Stimulated activated CD4-positive, alpha-beta T cell treated with anti-CD3 and anti-CD28 coated beads, Interleukin-12 subunit alpha, Interleukin-12 subunit beta, amount 100 ng/mL, for 24 hours (primary cell): ENCODE measurements at places on chromosomes 6 and 20.

GRCh38 chr6:169807699-169808607 is 56.5 kb downstream of the ERMARD start:
- DNase-seq = no peak

GRCh38 chr20:57947421-57948179 is 237.8 kb upstream of the PMEPA1 start:
- DNase-seq = no peak

DNA sequence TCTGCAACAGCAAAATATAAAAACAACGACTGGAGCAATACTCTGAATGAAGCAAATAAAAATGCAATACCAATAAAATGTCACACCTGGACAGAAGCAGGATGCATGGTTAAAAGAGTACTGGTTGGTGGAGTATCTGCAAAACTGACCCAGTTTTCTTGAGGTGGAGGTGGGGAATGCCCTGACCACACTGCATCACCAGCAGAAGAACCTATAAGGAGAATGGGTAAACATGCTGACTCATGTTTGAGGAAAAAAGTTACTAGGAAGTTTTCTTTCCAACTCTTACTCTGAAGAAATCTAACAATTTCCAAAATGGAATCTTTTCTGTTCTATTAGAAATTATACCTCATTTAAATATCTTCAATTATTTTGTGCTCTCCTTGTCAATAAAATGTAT is 43.6 kb downstream of the REPS1 start:
- DNase-seq = no peak

DNA sequence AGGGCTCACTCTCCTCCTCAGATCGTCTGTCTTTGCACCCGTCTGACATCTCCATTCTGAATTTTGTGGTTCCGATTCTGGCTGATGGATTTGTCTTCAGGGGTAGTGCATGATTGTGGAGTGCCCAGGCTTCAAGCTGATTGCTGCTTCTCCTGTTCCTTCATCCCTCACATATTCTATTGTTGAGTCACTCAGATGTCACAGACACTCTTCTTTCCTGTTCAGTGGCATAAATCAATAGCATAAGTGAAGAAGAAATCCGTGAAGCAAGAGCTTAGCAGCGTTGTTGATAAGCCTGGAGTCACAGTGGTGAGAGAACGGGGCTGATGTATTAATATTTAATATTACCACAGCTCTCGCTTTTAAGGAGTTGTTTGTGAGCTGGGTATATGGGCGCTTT is 152.5 kb downstream of the MTHFD1L start:
- no peak for DNase-seq

- no peak for DNase-seq
Observed at GRCh38 chr6:5004373-5005037, 668 bp upstream of the RPP40 start.

DNA sequence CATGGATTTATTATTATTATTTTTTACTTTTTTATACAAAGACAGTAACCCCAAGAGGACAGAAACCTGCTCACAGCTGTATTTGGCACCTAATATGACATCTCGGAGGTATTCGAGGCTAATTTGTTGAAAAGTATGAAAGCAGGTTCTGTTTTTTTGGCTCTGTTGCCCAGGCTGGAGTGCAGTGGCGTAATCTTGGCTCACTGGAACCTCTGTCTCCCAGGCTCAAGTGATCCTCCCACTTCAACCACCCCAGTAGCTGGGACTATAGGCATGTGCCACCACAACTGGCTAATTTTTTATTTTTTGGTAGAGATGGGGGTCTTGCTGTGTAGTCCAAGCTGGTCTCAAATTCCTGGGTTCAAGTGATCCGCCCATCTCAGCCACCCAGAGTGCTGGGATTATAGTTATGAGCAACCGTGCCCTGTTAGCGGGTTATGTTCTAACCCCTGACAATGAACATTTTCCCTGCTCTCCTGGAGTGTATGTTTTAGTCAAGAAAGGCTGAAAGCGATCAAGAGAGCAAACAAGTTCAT is 53.7 kb upstream of the ZNF217 start:
- no peak for DNase-seq

DNA sequence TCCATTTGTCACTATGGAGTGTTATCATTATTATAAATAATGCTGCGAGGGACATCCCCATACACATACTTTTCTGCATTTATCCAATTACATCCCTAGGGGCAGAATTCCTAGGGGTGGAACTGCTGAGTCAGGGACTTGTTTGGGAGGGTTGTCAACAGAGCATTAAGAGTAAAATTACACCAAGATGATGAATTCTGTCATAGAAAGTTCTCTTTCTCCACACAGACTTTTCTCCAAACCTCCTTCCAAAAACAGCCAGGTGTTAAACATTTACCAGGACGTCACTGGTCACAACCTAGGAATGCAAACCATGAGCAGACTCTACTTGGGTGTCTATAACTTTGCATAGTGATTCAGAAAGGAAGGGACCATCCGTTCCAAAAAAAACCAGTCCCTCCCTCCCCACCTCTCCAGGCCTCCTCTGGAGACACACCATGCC is 95.5 kb downstream of the PRND start:
- no peak for DNase-seq

- no peak for DNase-seq
Observed at GRCh38 chr20:59013959-59014608, 5.1 kb upstream of the TUBB1 start.

DNA sequence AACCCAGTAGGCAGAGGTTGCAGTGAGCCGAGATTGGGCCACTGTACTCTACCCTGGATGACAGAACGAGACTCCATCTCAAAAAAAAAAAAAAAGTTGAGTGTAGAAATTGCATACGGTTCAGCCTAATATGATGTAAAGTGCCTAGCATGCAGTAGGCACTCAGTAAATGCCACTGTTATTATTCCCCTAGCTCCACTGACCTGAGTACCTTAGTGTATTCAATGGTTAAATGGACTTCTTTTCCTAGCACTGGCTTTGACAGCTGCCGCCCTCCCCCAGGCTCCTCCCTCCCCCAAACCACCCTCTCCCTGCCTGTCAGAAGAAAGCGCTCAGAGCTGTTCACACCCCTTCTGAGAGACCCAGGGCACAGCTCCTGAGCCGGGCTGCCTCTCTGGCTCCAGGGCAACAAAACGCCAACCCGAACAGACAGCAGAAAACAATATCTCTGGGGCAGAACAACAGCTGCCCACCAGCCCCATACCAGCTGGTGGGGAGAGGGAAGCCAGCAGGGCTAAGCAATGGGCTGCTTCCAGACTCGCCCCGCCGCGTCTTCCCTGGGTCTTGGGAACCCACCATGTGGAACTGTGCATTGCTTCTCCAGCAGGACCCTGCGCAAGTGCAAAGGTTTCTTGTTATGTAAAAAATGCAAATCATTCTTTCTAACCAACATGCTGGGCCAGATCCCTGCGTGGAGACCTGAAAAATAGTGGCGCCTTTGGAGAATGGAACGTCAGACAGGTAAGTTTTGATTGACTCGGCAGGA is 4.5 kb downstream of the CPNE5 start:
- DNase-seq = no peak

DNA sequence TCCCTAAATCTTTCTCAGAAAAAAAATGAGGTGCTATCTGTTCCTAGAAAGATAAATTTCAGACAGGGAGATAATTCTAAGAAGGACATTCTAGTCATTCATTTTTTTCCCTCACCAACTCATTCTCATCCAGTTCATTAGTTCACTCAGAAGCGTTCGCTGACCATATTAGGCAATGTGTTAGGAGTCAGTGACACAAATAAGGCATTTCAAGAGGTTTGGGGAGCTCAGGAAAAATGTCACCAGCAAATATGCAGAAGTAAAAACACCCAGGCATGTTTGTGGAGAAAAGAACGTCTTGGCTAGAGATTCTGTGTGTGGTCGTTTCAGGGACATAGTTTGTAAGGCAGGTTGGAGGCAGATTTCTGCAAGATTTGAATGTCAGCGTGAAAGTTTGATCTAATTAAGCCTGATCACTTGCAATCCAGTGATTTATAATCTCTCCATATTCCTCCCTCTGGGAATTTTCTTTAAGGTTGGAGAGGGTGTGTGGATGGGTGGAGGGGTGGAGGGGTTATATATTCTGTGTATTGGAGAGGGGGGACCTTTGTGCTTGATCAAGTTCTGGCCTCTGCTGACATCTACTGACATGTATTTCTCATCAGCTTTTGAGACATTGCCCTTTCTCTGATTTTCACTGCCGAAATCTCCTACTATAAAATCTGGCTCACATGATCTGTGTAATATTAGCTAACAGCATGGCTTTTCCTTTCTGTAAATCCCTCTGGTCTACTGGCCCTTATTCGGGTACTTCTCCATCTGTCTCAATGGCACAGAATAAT is 3.6 kb downstream of the MYCT1 start:
- DNase-seq = no peak

- DNase-seq = no peak
Observed at GRCh38 chr20:57560554-57561355, at the start of gene PCK1. Gene PCK1, plus strand, starts transcription at chr20:57561110. Its CDS starts 302 bp downstream, at chr20:57561412.

GRCh38 chr6:45500924-45501816 is 123.4 kb upstream of the SUPT3H start:
- DNase-seq = no peak

GRCh38 chr6:18280084-18280483 is 15.8 kb upstream of the DEK start:
- no peak for DNase-seq

GRCh38 chr20:24739746-24740145 is 209.3 kb upstream of the CST7 start:
- no peak for DNase-seq

GRCh38 chr20:17345321-17345720 is 118.5 kb downstream of the PCSK2 start:
- DNase-seq = no peak

GRCh38 chr20:51350941-51351631 is 191.4 kb downstream of the NFATC2 start:
- DNase-seq = no peak

- DNase-seq = no peak
Observed at GRCh38 chr6:143611580-143611979, 66.2 kb upstream of the PHACTR2 start.

- DNase-seq = peak; percentile 66
Observed at GRCh38 chr20:62740286-62741141, 31.9 kb downstream of the NTSR1 start.

- no peak for DNase-seq
Observed at GRCh38 chr20:41615676-41616075, 2.5 kb downstream of the CHD6 start.

DNA sequence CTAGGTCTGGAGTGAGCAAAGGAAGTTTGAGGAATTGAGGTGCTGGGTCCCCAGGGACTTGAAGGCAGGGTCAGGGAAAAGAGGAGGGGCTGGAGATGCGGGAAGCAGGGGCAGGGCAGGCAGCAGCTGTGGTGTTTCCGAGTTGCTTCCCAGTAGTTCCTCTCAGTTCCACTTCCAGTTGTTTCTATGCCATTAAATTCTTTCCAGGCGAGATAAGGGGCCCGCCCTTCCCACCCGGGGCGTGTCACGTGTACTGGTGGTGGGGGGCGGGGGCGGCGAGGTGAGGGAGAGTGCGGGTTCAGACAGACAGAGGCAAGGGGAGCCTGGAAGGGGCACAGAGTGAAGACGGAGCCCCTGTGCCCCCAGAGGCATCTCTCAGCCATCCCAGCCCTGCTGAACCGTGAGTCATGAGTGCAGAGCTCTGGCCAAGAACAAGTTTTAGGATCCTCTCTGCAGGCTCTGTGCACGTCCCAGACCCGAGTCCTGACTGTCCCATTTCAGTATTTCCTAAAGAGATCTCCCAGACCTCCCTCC is 977 bp downstream of the TNXB start:
- no peak for DNase-seq

DNA sequence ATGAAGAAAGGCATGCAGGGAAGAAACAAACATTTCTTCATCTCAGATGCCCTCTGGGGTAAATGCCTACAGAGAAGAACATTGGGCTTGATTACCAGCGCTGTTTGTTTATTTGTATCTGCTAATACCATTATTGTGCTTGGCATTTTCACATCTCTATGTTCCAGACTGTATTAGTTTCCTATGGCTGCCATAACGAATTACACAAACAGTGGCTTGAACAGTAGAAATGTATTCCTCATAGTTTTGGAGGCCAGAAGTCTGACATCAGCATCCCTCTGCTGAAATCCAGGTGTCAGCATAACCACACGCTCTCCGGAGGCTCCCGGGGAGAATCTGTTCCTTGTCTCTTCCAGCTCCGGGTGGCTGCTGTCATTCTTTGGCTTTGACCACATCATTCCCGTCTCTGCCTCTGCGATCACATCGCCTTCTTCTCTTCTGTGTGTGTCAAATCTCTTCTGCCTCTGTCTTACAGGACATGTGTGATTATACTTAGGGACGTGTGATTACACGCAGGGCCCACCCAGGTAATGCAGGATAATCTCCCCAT is 241.6 kb upstream of the SUPT3H start:
- no peak for DNase-seq

DNA sequence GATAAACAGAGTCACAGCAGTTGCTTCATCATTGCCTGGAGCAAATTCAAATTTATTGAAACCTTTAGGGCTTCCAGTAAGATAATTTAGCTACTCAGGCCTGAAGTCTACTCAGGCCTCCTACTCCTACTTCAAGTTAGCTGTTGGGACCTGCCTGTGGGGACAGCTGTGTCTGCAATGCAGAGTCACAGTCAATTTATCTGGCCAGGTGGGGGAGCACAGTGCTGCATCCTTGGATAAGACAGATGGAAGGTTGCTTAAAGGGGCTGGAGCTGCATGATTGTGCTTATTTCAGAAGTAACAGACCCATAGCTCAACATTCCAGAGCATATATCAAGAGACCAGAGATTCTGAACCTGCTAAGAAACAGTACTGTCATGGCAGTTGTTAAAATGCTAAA is 932.1 kb downstream of the QKI start:
- DNase-seq = no peak

DNA sequence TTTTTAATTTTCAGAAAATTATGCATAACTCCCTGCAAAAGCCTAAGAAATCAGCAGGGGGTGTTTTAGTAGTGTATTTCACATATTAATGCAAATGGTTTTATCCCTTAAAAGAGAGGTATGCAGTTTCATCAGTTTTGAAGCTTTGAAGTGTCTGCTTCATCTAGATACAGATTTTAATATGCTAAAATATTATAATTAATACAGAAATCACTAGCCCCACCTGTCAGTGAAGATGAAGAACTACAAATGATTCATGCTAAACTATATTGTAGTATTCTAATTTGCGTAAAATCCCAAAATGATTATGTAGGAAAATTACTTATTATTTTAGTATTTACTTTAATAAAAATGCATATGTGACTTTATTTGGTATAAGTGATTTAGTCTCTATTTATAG is 2.9 kb upstream of the TFB1M start:
- no peak for DNase-seq

DNA sequence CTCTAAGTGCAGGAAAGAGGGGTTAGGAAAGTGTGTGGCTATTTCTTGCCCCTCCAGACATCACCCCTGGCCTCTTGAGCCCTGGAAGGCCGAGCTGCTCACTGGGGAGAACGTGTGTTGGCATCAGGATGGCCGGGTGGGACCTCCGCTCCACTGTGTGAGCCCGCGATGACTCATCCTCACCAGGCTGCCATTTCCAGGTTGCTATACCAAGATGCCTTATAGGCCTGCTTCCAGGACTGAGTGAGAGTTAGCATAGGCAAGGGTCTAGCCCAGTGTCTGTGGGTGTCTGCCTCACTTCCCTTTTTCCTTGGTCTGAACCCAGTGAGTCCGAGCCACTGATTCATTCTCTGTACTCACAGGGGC is 105.0 kb downstream of the MRPL14 start:
- DNase-seq = no peak

GRCh38 chr20:43262341-43262740 is 72.6 kb upstream of the PTPRT start:
- no peak for DNase-seq

GRCh38 chr6:142395266-142395665 is 93.5 kb downstream of the ADGRG6 start:
- no peak for DNase-seq
